NCI-H510A treated with DMSO at 0.1 percent for 48 hours (cell line): ENCODE measurements at places on chromosomes 7 and 10.
A peak's percentile ranks its signal among the peaks of the same experiment; 100 is the strongest.

- no peak for DNase-seq
Observed at GRCh38 chr7:1969459-1970284, 263.1 kb downstream of the MAD1L1 start.

DNA sequence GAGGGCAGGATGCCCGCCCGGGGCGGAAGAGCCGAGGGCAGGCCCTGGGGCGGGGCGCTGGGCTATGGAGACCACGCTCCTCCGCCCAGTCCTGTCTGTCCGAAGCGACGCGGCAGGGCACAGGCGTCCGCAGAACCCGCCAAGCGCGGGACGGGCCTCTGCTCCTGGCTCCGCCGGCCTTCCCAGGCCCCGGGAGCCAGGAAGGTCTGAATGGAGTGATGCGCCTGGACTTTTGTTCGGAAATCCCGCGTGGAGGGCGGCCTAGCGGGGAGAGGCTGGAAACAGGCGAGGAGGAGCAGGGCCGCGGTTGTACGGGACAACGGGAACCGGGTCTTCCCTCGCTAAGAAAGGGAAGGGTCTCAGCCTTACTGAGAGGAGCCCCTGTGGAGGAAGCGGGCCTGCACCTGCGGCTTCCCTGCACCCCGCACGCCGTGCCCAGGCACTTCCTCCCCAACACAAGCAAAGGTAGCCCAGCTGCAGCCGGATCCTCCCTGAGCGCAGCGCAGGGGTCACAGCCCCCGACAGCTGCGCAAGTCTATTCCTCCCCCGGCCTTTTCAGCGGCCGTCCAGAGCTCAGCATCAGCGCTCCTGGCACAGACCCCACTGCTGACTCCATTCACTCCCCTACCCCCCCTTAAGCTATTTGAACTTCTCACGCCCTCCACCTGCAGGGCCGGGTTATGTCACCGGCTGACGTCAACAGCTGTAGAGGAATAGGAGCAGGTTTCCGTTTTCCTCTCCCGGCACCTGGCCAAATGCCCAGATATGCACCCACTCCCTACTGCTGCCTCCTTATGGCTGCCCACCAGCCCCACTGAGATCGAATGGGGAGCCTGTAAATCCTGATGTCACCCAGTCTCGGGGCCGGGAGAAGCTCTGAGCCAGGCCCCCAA is 143.2 kb upstream of the RET start:
- DNase-seq, result peak; percentile 58

DNA sequence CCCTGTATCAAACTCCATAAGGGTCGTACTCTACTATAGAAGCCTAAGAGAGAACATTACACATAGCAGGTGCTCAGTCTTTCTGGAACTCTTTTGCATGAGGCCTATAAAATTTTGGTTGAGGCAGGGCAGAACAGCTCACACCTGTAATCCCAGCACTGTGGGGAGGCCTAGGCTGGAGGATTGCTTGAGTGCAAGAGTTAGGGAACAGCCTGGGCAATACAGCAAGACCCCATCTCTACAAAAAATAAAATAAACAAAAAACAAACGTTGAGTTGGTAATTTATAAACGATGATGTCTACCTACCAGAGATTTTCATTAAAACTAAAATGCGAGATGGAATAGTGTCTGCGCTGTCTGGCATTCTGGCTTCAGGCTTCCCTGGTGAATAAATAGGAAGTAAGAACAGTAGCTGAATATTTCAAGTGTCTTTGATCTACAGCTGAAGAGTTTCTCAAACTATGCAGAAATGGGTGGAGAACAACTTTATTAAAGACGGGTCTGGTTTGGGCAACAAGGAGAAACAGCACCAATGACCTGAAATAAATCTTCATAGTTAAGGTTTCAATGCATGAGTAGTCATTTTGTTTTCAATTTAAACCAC is 774 bp downstream of the PON2 start:
- peak; percentile 31 for DNase-seq

DNA sequence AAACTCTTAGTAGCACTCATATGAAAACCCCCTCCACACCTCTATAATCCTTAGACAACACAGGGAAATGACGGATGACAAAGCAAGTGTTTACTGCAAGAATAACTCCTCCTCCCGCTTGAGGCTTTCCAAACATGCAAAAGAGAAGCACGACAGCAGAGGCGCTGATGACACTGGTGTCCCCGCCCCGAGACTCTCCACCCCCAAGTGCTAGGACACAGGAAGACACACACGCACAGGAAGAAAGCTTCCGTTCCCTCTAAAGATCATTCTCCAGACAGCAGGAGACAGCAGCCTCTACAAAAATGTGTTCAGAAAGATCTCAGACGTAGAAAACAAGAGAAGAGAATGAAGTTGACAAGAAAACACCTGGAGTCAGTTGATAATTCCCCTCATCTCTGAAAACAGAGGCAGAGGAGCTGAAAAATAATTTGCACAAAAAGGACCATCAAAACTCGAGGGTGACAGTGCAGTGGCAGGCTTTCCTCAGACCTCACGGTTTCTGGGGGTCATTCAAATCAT is 90.2 kb downstream of the DLG5 start:
- DNase-seq, result peak; percentile 92

- no peak for DNase-seq
Observed at GRCh38 chr10:68027429-68027828, 47.7 kb downstream of the HERC4 start.

- no peak for DNase-seq
Observed at GRCh38 chr7:128951296-128951695, 13.6 kb downstream of the IRF5 start.

DNA sequence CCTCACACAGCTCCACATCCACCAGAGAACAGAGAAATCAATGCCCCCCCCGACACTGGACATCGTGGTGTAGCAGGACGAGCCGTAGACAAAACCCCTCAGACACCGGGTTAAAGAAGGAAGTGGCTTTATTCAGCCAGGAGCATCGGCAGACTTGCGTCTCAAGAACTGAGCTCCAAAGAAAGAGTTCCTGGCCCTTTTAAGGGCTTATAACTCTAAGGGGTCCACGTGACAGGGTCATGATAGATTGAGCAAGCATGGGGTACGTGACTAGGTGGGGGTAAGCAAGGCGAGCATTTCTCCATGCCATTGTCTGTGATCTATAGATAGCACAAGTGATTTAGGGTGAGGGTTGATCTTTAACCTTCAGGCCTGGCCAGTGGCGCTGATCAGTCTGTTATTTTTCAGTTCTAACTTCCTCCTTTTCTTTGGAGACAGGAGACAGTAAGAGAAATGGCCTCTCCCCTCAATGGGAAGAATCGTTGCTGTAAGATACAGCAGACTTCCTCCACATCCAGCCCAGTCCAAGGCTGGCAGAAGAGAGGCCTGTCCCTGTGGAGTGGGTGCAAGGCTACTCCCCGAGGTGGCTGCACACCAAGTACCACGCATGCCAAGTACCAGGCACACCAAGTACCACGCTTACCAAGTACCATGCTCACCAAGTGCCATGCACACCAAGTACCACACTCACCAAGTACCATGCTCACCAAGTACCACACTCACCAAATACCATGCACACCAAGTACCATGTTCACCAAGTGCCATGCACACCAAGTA is 19.5 kb upstream of the PPP2R2D start:
- DNase-seq, result no peak

- DNase-seq, result no peak
Observed at GRCh38 chr7:3138997-3139396, 95.3 kb upstream of the CARD11 start.

GRCh38 chr10:50271564-50272250 is 20.4 kb upstream of the ASAH2 start:
- DNase-seq, result no peak

GRCh38 chr10:14659626-14660196 is 115.0 kb downstream of the FAM107B start:
- DNase-seq, result no peak

- DNase-seq, result no peak
Observed at GRCh38 chr7:149367418-149368180, 93.3 kb downstream of the ZNF777 start.

DNA sequence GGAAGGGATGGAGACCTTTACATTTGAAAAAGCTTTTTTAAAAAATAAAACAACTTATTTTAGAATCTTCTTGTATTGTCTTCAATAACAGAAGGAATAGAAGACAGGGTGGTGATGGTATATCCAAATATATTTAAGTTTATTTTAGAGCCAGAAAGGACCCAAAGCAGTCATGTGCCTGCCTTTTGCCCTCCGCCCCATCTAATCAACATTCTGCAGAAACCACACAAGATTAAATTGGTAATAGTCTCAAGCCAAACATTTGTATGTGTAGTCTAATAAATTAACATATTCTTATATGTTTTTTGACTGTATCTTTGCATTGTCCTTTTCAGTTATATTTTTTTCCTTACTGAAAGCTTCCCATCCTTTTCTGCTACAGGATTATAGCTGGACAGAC is 16.5 kb upstream of the NUP42 start:
- no peak for DNase-seq

GRCh38 chr10:91944880-91945630 is 21.5 kb downstream of the BTAF1 start:
- no peak for DNase-seq

DNA sequence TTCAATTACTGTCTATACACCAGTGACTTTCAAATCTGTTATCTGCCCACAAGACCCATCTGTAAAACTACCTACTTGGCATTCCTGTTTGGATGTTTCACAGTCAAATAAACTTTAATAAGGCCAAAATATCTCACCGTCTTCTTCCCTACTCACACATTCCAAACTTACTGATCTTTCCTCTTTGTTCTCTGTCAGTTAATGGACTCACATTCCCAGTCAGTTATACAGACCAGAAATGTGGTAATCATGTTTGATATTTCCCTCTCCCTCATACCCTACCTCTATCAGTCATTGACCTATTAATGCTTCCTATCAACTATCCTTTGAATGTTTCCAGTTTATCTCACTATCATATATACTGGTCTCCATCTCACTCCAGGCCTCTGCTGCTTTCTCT is 28.5 kb upstream of the HDAC9 start:
- DNase-seq, result no peak

DNA sequence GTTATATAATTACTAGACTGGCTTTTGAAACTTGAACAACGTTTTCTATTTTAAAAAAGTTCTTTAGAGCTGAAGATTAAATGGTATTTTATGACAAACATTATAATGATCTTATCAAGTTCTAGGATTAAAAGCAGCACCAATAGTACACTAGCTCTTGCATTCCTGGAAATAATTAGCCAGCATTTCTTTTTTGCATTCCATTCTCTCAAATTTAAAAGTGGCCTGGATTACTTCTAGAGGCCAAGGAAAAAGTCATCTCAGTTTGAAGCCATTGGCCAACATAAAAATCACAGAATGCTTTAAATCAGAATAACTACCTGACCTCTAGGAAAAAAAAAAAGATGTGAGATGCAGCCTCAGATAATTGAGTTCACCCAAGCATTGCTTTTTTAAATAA is 1326.4 kb upstream of the SORCS1 start:
- DNase-seq, result no peak

GRCh38 chr10:132687181-132687892 is 98.6 kb downstream of the NKX6-2 start:
- no peak for DNase-seq

GRCh38 chr7:106039486-106040060 is 72.5 kb downstream of the SYPL1 start:
- no peak for DNase-seq

DNA sequence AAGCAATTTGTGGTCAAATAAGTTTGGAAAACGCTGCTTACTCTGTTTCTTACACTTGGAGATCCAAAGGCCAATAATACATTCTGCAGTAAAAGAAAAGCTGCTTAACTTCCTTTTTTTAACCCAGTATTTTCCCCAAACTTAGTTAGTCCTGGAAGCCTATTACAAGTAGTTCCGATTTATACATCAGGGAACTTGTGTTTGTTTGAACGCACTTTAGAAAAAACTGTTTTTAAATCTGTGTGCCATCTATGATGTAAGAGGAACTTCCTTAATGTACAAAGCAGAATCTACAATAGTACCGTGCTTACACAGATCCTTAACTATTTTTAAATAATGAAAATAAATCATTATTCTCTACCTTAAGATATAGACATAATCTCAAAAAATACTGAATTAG is 23.0 kb downstream of the SFR1 start:
- no peak for DNase-seq

- no peak for DNase-seq
Observed at GRCh38 chr7:36707898-36708297, 16.4 kb downstream of the AOAH start.

DNA sequence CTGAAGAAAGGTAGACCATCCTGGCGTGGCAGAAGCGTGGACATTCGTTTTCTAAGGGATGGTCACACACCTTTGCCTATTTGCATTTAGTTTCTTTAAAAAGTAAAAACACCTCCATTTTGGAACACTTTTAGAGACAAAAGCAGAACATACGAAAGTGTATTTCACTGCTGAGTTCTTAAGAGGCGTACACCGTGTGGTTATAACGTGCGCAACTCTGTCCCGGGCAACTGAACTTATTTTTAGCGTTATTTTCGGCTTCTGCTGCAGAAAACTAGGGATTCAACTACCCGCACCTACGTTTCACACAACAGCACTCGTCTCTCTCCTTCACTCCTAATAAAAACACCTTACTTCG is 557 bp upstream of the LSM8 start:
- DNase-seq, result no peak

GRCh38 chr10:248307-248706 is 113.1 kb downstream of the ZMYND11 start:
- DNase-seq, result no peak

- no peak for DNase-seq
Observed at GRCh38 chr7:96004578-96004977, 232.2 kb downstream of the DYNC1I1 start.

GRCh38 chr7:93843260-93843659 is 47.3 kb downstream of the TFPI2 start:
- DNase-seq, result no peak

DNA sequence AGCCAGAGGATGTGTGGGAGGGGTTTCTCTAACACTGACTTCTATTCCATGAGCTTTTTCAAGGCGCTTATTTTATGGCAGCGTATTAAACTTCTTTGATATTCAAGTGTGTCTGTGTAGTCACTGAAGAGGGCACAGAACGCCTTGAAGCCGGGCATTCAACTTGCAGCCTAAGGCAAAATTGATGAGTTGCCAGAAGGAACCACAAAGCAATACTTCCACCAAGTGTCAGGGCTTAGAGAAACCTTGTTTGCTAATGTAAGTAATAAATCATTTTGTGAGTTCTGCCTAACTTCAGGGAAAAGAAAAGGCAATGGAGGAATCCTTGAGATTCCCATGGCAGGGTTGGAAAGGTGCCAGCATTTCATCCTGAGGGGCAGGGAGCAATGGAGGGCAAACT is 163.8 kb downstream of the LCOR start:
- DNase-seq, result peak; percentile 11

DNA sequence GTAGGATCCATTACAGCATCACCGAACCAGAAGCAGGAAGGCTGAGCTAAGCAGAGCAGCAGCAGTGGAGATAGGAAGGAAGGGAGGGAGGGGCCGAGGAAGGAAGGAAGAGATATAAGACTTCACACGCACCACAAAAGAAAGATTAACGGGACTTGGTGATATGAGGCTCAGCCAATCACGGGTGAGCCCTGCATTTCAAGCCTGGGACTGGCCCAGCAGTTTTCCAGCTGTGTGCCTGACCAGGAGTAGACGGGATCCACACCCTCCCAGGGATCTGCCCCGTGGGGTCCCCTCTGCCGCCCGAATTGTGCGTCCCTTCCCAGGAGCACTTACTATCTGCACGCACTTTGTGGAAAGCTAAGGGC is 16.2 kb downstream of the ATG9B start:
- no peak for DNase-seq

GRCh38 chr10:5509236-5509635 is 9.9 kb upstream of the CALML5 start:
- peak; percentile 68 for DNase-seq
